ENCODE measurements at places on chromosomes 5 and 9.

GRCh38 chr5:175606409-175606808, 51.5 kb upstream of the HRH2 start:
- no peak for DNase-seq

DNA sequence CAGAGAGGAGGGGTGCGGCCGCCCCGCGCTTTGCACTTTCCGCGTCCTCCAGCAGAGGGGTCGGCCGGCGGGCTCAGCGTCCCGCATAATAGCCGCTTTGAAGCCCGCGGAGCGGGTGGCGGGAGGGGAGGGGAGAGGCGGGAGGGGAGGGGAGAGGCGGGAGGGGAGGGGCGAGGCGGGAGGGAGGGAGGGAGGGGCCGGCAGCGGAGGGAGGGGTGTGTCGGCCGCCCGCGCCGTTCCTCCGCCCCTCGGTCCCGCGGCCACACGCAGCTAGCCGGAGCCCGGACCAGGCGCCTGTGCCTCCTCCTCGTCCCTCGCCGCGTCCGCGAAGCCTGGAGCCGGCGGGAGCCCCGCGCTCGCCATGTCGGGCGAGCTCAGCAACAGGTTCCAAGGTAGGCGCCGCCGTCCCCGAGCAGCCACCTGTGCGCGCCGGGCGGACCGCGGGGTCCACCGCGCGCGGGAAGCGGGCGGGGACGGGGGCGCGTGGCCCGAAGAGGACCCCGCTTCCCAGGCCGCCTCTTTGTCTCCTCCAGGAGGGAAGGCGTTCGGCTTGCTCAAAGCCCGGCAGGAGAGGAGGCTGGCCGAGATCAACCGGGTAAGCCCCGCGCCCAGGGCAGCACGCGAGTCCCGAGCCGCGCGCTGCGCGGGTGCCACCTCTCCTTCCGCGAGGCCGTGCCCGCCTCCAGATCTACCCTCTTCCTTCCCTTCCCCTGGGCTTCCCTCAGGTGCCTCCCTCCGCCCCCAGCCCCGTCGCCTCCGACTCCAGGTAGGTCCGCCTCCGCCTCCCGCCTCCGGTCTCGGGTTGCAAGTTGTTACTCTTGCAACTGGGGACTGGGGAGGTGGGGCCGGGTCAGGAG, at the start of gene AIF1L:
Gene AIF1L, plus strand, starts transcription at position 263 of the 857 bp plus-strand sequence. Its CDS starts 99 bp downstream, at position 362.
- no peak for DNase-seq

DNA sequence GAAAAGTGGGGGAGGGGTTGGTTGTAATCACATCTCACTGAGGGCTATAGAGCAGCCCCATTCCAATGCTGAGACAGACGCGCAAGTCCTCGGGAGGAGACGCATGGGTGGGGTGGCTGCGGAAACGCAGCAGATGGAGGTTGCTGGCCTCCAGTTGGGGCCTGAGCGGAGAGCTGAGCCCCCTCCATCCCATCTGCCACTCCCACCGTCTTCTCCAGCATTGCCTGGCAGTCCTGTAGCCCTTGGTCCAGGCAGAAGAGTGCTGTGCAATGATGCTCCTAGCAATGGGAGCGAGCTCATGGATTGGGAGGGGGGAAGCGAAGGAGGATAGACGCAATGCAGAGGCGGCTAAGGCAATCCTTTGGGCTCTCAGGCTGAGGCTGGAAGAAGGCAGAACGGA, 79.4 kb upstream of the GLRA1 start:
- no peak for DNase-seq

- DNase-seq, result no peak
These were observed 67.5 kb upstream of the PIK3R1 start for GRCh38 chr5:68148096-68148495.

DNA sequence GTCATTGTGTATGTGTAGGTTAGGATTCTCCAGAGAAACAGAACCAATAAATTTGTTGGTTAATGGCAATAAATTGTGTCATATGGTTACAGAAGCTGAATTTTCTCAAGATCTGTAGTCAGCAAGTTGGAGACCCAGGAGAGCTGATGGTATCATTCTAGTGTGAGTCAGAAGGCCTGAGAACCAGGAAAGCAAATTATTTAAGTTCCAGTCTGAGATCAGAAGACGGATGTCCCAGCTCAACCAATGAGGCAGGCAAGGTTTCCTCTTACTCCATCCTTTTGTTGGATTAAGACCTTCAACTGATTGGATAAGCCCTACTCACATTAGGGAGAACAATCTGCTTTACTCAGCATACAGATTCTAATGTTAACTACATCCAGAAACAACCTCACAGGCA, 656.3 kb downstream of the ANXA1 start:
- DNase-seq, result no peak

GRCh38 chr5:132887283-132887682, 13.8 kb downstream of the LEAP2 start:
- no peak for DNase-seq

- no peak for DNase-seq
These were observed 19.4 kb downstream of the CSF1R start for GRCh38 chr5:150066901-150067396.

GRCh38 chr5:14204785-14205321, 61.7 kb downstream of the TRIO start:
- peak; percentile 48 for DNase-seq

DNA sequence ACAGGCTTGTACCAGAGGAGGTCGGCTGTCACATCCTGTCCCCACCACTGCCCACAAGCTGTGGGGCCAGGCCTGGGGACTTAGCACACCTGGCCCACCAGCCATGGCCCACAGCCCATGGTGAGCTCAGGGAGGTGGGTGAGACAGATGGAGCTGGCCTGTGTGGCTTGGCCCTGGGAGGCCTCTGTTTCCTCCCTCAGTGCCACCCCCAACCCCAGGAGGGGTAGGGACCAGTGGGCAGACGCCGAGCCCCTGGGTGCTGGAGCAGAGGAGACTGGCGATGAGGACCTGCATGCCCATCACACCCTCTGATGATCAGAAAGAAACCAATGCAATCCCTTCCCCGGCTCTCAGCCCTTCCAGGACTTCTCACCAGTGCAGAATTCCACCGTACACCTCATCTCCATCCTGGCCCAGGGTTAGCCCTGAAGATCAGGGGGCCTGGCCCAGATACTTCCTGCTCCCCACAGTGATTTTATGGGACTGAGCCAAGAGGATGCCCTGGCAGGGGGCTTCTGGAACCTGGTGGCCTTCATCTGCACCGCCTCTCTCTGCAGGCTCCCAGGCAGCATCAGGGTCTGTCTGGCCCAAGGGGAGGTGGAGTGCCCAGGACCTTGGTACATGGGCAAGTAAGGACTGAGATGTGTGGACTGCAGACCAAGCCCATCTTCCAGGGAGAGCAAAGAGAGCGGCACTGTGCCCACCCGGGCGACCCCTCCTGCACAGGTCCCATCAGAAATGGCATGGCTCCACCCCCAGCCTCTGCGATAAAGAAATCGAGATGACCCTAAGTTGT, 16.9 kb upstream of the NKD2 start:
- no peak for DNase-seq

- no peak for DNase-seq
These were observed 10.5 kb upstream of the MYOT start for GRCh38 chr5:137856916-137857862.

DNA sequence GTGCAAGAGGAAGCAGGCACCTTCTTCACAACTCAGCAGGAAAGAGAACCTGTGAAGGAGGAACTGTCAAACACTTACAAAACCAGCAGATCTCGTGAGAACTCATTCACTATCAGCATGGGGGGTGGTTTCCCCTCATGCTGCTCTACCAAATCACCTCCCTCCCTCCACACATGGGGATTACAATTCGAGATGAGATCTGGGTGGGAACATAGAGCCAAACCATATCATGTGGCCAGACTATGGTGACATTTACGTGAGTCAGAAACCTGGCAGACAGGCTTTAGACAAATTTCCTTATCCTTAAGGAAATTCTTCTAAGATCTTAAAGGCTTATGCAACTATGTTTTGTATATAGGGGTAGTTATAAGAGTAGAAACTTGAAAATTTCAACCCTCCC, 8.7 kb upstream of the AOPEP start:
- DNase-seq, result no peak

- DNase-seq, result no peak
These were observed 167.8 kb downstream of the GABRB2 start for GRCh38 chr5:161378701-161379100.

DNA sequence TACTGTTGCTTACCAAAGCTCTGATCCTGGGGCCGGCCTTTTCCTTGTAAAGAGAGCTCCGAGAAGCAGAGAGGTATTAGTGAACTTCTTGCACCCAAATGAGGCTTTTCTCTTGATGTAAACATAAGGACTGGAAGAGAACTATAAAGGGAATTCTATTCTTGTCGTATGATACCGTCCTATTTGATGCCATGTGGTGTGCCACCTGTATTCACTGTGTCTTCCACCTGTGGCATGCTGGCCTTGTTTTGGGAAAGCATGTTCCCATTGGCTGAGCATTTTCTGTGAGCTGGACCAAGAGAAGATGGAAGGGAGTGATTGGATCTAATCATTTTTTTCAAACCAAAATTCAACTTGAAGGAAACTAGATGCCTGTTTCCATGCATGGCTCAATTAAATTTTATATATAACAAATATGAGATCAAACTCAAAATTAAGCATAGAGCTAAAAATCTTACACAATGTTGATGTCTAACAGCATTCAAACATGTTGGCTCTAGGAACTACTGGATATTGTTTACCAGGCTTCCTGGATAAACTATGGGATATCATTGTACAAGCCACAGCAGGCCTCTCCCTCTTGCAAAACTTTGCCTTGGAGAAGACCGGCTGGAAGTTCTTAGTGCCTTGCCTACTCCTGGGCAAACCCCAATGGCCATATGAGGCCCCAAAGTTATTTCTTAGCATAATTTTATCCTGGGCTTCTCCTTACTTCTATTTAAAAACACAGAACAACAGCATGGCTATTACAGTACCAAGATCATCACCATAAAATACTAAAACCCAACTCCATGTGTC, 115.3 kb downstream of the TSSK1B start:
- DNase-seq, result no peak

GRCh38 chr5:37767961-37768360, 71.9 kb downstream of the GDNF start:
- no peak for DNase-seq

- no peak for DNase-seq
These were observed 56.4 kb downstream of the ALDH7A1 start for GRCh38 chr5:126538579-126538978.

DNA sequence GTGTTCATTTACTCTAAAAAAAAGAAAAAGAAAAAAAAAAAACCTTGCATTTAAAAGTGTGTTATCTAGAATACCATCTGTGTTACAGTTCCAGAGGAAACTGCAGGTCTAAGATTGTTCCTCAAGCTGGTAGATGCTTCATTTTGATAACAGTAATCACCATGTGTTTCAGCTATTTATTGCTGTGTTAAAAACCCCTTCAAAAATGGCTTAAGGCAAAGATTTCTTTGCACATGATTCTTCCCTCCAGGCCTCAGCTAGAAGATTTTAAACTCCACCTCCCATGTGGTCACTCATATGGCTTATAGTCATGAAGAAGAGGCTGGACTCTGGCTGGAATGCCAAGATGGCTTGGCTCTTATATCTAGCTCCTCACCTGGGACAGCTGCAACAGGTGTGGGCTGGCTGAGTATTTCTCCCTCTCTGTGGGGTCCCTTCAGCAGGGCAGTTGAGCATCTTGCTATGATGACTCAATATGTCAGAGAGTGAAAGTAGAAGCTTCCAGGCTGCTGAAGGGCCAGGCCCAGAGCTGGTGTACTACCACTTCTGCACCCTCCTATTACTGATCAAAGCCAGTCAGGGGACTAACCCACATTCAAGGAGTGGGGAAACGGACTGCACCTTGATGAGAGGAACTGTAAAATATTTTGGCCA, 920.4 kb upstream of the DMAC1 start:
- no peak for DNase-seq

DNA sequence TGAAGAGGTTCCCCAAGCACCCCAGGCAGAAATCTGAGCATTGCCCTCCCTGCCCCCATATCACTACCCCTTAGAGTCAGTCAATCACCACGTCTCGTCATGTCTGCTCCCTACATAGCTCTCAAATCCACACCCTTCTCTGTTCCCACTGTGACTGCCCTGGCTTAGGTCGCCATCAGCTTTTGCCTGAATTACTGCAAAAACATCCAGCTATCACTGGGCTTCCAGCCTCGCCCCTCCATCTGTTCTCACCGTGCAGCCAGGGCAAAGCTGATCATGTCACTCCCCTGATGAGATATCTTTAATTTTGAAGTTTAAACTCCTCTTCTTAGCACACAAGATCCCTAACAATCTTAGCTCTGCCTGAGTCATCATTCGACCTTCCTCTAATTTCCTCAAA, 89.6 kb upstream of the TBC1D2 start:
- no peak for DNase-seq

- DNase-seq, result no peak
These were observed 549.1 kb downstream of the MTRR start for GRCh38 chr5:8418049-8418426.

GRCh38 chr9:136051837-136052471, 43.1 kb downstream of the NACC2 start:
- peak; percentile 79 for DNase-seq

GRCh38 chr9:8514760-8515159, 715.2 kb upstream of the DMAC1 start:
- no peak for DNase-seq

- DNase-seq, result no peak
These were observed 440.0 kb downstream of the ENC1 start for GRCh38 chr5:74200560-74200959.

- DNase-seq, result no peak
These were observed 139.7 kb upstream of the PITX1 start for GRCh38 chr5:135173662-135174290.

DNA sequence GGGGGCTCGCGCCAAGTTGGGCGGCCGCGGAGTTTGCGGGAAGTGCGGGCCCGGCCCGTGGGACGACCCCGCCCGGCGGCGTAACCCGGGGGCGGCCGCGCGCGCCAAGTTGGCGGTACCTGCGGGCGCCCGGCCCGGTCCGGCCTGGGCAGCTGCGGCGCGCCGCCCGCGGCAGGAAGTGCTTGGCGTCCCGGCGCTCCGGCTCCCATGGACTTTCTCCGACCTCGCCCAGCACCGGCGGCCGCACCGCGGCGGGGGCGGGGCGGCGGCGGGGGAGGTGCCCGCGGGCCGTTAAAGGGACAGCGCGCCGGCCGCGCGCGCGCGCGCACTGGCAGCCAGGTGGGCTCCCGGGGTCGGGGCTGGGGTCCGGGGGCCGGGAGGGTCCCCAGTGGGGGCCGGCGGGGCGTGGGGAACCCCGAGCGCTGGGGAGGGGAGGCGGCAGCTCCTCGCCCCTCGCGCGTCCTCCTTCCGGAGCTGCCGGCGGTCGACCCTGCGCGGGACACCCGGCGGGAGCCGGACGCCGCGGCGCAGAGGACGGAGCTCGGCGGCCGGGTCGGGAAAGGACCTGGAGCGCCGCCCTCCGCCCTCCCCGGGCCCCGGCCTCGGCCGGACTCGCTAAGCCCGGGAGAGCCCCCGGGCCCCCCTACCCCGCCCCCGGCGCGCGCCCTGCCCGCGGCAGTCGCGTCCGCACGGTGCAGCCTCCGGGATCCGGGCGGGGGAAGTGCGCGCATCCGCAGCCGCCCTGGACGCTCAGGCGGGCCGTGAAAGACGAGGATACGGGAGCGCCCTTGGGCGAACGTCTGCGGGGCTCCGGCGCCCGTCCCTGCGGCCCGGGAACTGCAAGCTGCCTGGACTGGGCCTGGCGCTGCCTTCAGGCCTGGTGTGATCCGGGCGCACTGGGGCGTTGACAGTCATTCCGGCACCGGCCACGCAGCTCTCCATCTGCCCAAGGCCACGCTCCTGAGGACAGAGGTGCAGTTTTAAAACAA, at the start of gene NACC2:
Gene NACC2, minus strand, starts transcription at position 220 of the 989 bp plus-strand sequence. CDS start 44,768 bp downstream, outside the sequence.
- peak; percentile 88 for DNase-seq

GRCh38 chr9:90201766-90202165, 440.9 kb downstream of the DIRAS2 start:
- no peak for DNase-seq

GRCh38 chr5:156295431-156295830, 31.5 kb upstream of the SGCD start:
- DNase-seq, result no peak
